ENCODE measurements at places on chromosomes 4 and X.

DNA sequence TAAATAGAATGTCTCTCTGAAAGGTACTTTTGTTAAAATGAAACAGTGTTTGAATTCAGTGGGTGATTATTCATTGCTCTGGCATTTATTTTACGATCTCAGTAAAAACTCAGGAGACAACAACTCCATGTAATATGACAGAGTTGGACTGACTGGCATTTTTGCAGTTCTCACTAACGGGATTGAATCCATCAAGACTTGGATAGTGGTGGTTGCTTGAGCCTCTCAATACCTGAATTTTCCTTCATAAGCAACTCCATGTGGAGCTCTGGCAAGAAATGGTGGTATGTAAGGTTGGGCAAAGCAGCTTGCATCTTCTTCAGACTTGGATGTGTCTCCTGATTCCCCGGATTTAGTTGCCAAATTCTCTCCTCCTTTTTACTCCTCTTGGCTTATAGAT is 72.7 kb downstream of the FRMPD4 start:
- DNase-seq = peak; percentile 7

- DNase-seq = no peak
Observed at GRCh38 chrX:17707731-17708130, 29.6 kb upstream of the SCML1 start.

GRCh38 chrX:100731441-100732281 is at the start of gene SYTL4:
SYTL4 (minus strand) TSS chrX:100732121; CDS start chrX:100702037, 30,084 bp downstream.
- no peak for DNase-seq

- no peak for DNase-seq
Observed at GRCh38 chr4:173534434-173534833, 4.4 kb upstream of the HAND2 start.

DNA sequence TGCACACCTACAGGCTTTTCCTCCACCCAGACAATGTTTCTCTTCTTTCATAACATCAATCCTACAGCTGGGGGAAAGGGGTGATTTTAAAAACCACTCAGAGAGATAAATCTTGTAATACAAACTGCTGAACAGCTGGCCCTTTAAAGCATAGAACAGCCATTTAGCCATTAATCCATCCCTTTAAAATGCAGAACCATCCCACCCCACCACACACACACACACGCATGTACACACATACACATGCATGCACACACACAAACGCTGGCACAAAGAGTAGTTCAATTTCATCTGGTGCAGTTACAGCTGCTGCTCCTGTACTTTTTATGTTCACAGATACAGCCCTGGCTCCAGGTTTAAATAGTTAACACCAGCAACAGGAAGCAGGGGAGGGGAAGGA is 426.1 kb downstream of the MID1IP1 start:
- no peak for DNase-seq
